NAMALWA (cell line): ENCODE measurements at places on chromosomes 3 and 15.

- DNase-seq = no peak
These were observed 16.0 kb downstream of the MED12L start for GRCh38 chr3:151101270-151101969.

DNA sequence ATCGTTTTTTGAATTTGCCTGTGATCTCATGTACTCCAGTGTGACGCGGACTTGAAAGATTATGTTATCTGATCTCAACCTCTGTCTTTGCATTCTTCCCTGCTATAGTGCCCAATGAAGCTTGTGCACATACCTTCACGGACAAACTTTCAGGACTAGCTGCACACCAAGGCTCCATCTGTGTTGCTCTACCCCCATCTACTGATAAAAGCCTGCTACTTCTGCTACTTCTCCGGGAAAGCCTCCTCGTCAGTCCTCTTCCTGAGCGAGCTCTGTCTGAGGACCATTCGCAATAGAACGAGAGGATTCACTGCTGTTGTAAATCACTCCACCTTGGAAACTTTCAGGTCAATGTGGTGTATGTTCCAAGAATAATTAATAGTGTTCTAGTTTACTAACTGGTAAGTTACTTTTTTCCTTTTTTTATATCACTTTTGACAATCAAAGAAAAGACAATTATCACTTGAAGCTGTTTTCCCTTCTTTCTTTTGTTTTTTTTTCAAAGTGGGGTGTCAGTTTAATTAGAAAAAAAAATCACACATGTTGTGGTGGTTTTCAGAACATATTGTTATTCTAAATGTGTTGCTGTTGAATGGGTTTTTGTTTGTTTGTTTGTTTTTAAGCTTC is 217.6 kb downstream of the ARRDC4 start:
- DNase-seq = peak; percentile 87

- DNase-seq = no peak
These were observed 278.9 kb upstream of the POU1F1 start for GRCh38 chr3:87555290-87555689.

DNA sequence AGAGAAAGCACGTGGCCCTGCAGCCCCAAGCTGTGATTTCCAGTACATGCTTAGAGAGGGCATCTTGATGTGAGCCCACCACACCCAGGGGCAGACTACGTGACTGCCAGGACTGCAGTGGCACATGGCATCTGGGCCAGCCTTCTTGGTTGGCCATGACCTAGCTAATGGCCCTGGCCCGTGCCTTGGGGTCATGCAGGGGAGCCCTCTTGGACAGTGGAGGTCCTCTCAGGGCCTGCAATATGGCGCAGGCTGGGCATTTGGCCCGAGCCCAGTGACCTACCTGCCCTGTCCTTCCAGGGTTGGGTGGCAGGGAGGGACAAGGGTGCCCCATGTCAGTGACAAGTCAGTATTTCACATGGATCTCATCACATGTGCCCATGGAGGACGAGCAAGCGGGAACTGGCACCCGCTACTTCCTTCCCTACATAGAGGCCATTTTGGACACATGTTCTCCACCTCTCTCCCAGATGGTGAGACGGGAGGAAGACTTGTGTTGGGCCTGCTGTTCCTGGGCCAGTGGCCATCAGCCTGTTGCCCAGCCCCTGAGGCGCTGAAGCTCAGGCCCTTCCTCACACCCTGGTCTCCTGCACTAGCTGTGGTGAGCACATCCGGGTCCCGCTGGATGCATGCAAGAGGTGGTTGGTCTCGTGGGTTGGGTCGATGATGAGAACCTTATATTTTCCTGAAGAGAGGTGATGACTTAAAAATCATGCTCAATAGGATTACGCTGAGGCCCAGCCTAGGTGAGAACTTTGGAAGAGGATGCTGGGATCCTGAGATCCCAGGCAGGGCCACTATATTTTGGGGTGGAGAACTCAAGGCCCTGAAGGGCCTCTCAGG is 195.6 kb downstream of the UBE3A start:
- DNase-seq = no peak

DNA sequence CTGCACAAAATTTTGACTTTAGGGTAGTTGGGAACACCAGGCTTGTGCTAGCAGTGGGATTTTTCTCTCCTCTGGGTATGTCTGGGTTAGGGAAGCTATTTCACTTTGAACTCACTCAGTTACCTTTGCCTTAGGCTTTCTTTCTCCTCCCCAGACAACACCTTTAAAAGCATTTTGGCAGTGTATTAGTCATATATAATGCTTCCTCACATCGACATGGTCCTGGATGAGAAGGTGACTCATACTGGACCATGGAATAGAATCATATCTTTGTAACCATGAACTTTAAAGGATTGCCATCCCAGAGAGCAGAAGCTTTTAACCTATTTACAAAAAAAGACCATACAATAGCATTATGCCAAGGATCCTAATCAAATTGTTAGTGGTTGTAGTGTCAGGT is 2.7 kb downstream of the RYR3 start:
- DNase-seq = no peak

- no peak for DNase-seq
These were observed 36.8 kb upstream of the TNFSF10 start for GRCh38 chr3:172560026-172560425.

DNA sequence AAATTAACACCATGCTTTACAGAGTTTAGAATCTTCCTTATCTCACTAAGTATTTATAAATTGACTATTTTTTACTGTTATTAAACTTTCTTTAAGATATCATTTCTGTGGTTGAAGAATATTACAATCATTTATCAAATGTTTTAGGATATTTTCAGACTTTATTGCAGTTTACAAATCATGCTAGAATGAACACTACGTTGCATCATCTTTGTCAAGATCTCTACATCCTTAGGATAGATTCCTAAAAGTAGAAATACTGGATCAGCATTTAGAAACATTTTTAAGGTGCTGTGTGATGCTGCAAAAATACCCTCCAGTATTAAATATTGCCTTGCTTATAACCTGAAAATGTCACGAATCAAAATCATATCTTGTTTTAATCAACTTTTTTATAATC is 2.5 kb upstream of the PLD1 start:
- DNase-seq = no peak

- no peak for DNase-seq
These were observed 215.3 kb downstream of the LRTM1 start for GRCh38 chr3:54712539-54712938.

GRCh38 chr15:41827290-41827879 is 507 bp upstream of the JMJD7 start:
- peak; percentile 40 for DNase-seq

DNA sequence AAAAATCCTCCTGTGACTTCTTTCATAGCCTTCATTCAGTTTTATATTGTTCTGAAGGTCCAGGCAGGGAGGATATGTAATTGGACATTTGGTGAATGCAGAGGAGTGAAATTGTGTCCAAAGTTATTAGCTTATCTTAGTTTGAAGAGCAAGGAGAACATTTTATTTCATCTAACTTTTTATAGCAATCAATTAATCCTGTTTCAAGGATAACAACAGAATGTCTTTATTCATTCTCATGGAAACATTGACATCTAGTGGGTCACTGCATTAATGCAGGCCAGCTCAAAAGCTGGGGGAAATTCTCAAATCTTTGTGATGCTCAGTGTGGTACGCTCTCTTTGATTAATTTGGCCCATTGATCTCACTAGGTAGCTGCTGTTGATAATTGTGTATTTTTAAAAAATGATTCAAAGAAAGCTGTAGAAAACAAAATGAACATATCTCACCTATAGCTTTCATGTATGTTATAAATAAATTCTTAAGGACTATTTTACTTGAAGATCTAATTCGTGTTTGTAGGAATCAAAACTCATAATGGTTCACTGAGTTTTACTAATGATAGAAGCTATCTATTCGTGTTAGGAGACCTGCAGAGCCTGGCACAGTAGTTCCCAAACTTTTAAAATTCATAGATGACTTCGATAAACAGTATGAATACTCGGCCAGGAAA is 150.8 kb upstream of the KCNMB2 start:
- DNase-seq = peak; percentile 57

DNA sequence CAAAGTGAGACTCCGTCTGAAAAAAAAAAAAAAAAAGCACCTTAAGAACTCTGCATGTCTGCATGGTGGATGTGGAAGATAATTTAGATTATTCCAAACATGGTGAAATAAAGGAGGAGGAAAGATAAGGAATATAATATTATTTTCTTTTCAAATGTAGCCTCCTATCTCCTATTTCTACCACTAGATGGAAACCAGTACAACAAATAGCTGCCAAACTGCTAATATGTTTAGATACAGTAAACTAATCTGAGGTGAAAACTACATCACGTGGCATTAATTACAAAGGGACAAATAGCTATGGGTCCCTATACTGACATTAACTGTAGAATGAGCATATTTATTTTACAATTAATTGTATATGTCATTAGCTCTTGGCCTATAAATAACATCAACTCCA is 197.8 kb downstream of the TBC1D5 start:
- peak; percentile 5 for DNase-seq

DNA sequence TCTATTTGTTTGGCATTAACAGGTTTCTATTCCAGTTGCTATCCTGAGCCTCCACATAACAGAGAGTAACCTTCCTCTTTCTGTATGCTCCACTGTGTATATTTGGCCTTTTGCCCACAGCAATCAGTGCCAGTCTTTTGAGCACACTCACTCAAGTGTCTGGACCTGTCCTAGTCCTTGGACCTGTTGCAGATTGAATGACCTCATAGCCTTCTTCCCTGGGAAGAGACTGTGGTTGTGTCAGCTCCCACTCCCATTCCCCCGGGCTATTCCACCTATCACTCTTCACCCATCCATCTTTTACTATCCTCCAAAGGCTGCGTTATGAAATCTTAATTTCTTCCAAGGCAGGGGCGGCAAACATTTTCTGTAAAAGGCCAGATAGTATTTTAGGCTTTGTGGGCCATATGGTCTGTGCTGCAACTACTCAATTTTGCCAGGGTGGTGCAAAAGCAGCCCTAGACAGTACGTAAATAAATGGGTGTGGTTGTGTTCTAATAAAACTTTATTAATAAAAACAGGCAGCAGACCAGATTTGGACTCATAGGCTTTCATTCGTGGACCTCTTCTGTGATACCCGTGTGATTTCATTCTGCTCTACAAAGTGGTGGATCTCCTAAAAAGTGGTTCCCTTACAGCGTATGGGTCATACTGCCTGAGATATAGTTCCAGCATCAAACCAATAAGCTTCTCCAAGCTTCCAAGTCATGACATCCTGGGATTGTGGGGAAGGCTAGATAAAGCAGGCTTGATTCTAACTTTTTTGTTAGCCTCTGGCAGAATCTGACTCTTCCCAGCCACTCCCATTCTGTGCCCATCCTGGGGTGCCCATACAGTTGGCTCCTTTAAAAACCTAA is 57.4 kb downstream of the CDAN1 start:
- no peak for DNase-seq

DNA sequence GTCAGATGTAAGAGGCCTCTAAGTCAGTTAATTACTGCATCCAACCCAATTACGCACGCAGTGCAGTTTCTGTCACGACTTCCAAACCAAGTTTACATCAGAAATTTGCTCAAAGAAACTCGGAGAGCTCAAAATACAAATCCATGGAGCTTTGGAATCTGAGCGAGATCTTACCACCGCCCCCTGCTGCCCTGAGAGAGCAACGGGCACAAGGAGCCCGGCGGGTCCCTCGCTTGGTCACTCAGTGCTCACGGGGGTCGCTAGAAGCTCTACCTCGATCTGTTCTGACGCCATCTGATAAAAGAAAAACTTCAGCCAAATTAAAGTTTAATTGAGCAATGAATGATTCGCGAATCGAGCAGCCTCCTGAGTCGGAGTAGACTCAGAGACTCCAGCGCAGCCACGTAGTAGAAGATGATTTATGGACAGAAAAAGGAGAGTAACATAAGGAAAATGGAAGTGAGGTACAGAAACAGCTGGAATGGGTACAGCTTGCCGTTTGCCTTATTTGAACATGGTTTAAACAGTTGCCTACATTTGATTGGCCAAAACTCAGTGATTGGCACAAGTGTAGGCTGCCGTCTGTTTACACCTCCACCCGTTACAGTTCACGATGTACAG is 232.7 kb upstream of the ATP10A start:
- DNase-seq = no peak

- no peak for DNase-seq
These were observed 68.8 kb upstream of the TMCO5A start for GRCh38 chr15:37865687-37866086.

GRCh38 chr3:164024786-164025185 is 1053.5 kb downstream of the SI start:
- DNase-seq = no peak

GRCh38 chr15:25903024-25903581 is 40.0 kb upstream of the ATP10A start:
- no peak for DNase-seq

DNA sequence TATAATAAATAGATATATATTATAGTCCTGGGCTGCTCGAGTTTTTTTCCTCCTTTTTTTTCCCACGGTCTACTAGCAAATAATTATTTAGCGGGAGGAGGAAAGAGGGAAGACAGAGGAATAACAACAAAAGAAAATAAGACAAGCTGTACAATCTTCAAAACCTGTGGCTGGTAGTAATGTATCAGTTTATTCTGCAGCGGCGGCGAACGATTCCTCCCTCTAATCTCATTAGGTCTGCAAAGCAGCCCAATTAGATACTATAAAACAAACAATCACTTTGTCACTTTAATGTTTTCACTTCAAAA is 390 bp upstream of the TLE3 start:
- no peak for DNase-seq

DNA sequence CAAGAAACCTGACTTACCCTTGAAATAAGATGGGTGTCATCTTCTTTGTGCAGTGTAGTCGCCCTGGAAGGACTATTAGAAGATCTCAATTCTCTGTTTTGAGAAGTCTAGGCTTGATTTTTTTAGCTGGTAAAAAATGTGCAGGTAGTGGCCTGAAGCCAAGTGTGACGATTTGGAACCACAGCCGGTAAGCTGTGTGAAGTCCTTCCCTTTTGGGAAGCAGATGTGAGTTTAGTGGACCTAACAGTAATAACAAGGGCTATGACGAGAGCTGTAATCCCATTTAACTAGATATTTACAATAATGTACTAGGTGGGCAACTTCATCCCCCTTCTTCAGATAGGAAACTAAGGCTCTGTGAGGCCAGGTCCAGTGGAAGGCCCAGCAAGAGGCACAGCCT is 81.7 kb upstream of the MYZAP start:
- DNase-seq = peak; percentile 16

- no peak for DNase-seq
These were observed 12.1 kb upstream of the CSRNP1 start for GRCh38 chr3:39165518-39165917.

DNA sequence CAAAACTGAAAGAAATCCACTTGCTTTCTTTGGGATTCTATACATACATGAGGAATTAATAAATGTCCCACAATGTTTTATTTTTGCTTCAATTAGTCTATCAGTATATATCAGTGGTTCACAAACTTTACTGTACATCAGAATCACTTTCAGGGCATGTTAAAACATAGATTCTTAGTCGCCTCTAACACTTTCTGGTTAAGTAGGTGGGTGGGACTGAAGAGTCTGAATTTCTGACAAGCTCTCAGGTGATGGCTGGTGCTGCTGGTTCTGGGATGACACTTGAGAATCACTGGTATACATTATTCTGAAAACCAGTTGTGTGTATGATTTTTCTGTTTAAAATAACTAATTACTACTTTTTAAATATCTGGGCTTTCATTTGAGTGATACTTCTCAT is 393.3 kb downstream of the TBC1D5 start:
- no peak for DNase-seq

DNA sequence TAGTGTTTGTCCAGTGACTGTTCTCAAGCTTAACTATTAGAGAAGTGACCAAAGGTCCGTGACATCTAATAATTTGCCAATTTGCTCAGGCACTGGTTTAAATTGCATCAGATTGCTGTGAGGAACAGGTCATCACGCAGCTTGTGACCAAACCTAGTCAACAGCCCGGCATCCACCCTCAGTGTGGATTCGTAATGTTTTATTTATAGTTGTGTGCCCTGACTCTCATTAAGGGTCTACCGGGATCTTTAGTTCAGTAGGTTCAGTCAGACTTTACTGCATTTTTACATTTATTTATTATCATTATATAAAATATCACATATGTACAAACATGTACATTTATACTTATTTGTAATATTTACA is 46.4 kb upstream of the PGPEP1L start:
- DNase-seq = no peak
